Lung microvascular endothelial cell (primary cell): ENCODE measurements at places on chromosomes 5 and 9.

DNA sequence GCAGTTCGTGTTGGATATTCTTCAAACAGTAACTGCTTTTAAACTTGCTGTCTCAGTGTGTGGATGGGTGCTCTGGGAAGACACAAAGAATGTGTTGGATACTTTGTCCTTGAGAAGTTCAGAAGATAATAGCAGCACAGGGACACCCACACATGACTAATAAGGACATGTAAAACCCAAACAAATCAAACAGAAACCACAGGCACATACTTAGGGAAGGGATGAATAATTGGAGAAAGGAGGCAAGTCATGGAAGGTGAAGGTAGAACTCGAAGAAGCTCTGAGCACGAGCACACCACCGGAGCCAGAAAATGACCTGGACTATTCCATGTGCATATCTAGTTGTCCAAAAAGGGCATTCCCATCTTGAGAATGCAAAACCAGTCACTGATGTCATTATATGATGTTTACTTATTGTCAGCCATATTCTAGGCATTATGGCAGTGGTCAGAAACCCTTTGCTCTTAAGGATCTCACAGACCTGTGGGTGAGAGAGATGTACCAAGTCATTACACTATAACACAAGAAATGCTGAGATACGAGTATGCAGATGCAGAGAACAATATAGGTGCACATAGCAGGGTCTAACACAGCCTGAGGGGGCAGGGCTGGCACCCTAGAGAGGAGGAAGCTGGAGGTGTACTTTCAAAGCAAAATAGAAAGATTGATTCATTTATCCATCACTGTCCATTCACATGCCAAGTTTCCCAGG, 152.9 kb downstream of the PIK3R1 start:
- no peak for DNase-seq

GRCh38 chr5:151680944-151681427, 5.7 kb downstream of the SPARC start:
- no peak for DNase-seq

GRCh38 chr5:143882520-143882919, 70.6 kb downstream of the HMHB1 start:
- DNase-seq = no peak

DNA sequence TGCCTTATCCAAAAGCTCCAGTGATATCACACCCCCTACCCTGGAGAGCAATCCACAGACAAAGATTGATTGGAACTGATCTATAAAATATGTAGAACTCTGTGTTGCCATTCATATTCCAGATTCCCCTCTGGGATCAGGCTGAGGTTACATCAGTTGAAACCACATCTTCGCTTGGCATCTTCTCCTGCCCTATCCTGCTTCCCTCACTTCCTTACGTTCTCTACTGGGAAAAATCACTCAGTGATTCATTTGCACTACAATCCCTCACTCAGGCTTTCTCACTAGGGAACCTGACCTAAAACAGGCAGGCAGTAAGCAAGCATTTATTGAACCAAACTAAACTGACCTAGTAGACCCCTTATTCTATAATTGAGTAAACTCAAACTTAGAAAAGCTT, 111.7 kb downstream of the ESM1 start:
- DNase-seq = peak; percentile 27

- no peak for DNase-seq
Observed at GRCh38 chr9:8564960-8565359, 765.4 kb upstream of the DMAC1 start.

DNA sequence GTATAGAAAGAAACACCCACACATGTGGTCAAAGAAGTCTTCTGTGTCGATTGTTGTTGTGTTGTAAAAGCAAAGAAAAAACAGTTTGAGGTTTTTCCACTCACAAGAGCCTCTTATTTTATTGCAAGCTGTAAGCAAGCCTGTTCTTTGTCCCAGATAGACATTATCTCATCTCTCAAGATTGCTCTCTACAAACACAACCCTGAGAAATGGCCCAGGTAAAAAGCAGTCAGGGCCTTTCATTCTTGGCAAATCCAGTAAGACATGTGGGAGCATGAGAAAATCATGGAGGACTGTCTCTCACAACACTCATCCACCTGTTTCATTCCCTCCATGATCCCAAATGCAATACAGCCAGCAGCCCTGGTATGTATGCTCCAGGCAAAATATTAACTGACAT, 286.6 kb upstream of the POU5F2 start:
- DNase-seq = no peak

DNA sequence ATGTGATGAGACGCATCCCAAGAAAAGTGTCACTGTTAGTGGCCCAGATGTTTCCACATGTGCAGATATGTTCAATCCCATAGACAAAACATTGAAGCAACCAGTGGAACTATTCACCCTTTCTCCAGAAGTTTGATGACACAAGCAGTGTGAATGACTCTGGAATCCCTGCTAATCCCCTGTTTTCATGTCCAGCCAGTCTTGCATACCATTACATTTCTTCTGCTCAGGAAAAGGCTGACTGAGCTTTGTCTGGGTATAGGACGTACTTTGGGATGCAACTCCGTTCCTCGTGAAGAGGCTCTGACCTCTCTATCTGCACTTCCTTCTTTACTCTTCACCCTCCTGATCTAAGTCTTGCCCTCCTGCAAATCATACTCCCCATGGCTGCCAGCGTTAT, 172.4 kb downstream of the NTRK2 start:
- DNase-seq = no peak

DNA sequence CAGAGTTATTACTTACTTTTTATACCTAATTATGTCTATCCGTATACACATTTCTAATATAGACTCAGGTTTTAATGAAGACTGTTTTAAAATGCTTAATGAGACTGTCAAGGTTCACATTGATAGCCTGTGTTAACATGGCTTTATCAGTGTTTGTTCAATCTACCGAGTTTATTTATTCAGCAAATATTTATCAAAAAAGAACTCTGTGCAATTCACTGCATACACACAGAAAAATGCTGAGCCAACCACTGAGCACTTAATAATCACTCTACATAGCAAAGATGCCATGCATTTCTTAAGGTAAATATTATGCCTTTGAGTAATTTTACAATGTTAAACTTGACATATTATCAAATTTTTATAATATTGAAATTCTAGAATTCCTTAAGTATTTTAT, 428.2 kb downstream of the ANXA1 start:
- DNase-seq = no peak

DNA sequence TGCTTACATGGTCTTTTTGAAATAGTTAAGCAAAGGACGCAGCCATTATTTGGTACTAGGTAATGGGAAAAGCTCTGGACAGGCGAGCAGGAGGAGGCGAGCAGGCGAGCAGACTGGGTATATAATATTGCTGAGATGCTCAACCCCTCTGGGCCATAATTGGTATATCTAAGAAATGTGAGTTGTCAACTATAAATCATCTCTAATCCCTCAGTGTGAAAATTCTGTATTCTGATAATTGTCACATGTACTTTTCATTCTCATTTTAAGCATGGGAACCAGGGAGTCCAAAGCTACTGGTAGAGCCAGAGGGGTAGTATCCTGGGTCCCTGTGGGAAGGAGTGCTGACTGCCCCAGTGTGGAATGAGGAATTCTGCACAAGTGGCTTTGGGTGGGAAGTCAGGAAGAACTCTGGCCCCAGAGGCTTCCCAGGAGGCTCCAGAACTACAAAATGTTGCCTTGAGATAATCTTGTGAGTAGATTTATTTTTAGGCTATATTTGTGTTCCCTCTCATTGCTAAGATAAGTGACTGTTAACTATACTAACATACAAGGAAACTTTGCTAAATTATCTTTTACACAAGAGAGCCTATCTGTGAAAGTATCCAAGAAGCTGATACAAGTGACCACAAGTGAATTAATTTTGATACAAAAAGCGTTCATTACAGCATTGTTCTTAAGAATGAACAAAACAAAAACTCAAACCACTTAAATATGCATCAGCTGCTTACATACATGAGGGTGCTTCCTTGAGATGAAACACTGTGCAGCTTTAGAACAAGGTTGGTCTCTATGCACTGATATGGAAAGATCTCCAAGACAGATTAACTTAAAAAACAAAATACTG, 70.5 kb upstream of the TNFAIP8 start:
- no peak for DNase-seq

DNA sequence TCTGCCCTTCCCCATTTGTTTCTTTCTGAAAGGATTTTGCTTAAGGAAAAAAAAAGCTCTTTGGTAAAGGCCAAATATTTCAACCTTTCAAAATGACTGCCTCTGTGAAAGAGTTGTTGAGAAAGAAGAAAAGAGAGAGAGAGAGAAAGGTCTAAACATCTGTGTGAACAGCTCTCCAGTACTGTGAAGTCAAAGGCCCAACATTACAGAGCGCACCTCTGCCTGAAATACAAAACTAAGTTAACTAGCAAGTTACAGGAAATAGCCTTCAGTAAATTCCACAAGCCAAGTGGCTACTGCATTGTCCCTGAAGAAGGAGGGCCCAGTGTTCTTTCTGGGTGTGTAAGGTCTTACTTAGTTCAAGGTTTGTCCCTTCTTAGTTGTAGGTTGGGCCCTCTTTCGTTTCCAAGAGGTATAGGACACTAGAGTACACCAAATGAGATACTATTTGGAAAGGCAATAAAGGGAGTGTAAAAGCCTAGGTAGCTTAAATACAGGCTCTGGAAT, 104.4 kb downstream of the THBS4 start:
- no peak for DNase-seq

DNA sequence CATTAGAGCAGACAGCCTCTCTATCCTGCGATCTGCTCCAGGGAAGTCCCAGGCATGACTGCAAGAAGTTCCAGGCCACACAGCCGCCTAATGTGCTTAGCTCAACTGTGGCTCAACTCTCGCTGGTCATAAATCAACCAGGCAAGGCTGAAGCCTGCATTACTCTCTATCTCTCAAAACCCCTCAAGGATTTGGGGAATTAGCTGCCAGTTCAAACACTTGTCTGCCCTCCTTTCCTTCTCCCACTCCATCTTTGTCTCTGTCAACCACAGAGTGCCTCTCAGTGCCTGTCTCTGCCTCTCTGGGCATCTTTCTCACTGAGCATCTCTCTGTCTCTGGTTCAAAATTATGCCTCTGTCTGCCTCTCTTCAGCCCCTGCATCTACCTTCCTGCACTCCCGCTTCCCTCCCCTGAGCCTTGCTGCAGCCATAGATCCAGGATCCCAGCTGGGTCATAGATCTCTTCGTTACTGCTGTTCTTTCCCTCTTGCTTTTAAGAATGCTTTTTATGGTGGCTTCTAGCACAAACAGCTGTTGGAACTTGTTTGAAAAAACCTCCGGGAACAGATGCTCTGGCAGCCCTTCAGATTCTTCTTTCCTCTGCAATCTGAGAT, 27.9 kb upstream of the GALNT10 start:
- DNase-seq = no peak

- DNase-seq = peak; percentile 81
Observed at GRCh38 chr5:141476132-141476911, 556 bp downstream of the PCDHGC3 start.

DNA sequence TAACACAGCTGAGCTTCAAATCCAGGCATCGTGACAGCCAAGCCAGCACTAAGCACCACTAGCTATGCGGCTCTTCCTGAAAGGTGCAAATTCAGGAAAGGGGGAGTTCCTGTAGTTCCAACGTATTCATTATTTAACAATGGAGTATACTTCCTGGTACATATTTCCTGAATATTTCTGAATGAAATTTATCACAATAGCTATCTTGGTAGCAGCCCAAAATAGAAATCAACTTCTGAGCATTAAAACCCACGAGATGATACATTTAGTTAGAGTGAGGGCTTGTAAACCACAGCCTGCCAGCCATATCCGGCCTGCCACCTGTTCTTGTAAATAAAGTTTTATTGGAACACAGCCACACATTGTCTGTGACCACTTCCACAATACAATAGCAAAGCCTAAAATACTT, 109.7 kb upstream of the RETREG1 start:
- DNase-seq = peak; percentile 94

DNA sequence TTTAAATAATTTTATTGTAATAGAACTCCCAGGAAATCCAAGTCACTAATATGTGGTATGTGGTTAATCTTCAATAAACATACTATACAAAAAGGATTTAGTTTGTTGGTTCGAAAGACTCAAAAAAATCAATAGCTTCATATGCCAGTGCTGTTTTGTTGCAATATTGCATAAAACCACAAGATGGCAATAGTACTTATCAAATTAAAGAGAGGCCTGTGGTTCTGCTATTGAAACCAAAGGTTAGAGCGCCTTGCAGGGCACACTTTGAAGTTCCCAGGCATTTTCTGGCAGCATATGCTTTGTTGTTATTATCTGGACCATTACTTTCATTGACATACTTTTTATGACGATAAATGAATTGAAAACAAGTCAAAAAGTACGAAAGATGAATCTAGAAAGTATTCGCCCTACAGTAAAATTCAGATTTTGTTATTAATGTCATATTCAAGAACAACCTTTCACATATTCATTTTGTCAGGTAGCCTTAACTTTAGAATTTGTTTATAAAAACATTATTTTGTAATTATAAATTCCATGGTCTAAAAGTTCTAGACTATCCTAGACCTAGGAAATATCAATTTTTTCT, 316.3 kb downstream of the MCTP1 start:
- DNase-seq = peak; percentile 74

DNA sequence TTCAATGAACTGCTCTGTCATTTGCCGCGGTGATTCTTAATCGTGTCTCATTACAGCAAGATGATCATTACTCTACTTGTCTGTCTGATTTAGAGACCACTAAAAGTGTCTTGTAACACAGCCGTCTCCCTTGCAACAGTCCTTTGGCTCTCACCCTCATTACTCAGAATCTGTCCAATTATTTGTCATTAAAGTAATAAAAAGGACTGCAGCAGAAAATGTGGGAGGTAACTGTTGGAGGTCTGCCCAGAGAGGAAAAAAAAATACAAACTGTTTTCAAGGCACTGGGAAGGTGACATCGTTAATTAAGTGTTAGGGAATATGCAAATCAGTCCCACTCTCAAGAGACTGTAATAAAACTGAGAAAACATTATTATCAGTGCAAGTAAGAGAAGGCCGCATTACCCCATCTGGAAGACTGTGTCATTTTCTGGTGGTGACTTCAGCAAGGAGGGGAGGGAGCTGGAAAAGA, 281.0 kb downstream of the RASEF start:
- no peak for DNase-seq

DNA sequence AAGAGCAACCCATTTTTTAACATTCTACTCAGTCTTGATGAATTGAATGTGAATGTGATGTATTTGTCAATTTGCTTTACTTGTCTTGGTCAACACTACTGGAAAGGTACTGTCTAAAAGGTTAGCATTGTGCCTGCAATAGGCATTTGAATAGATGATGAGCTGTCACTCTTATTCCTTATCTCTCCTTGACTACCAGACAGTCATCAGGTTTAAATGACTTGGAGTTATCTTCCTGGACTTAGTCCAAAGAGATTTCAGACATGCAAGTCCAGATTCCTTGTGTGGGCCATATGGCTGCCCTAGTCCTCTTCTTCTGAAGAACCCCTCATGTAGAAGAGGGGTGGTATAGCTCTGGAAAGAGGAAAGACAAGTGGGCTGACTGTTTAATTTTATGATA, 4.8 kb downstream of the ARHGEF28 start:
- no peak for DNase-seq
